ENCODE measurements at places on chromosomes 7 and 10. TPM values are rescaled to one million over a fixed set of nuclear protein-coding genes. Genes with fewer than 3 reads are reported as not detected.

Gene MLXIPL
- not detected for total RNA-seq

Gene TRIM73
- total RNA-seq: 1.3 TPM

Gene CNPY1
- not detected for total RNA-seq

Gene VWA2
- total RNA-seq: 0.08 TPM

Gene CHN2
- total RNA-seq: 2.2 TPM

Gene ZFYVE27
- total RNA-seq: 15.2 TPM

Gene ZNF479
- not detected for total RNA-seq

Gene EIF5AL1
- 0.35 TPM for total RNA-seq

Gene HOXA7
- total RNA-seq: not detected

Gene RASSF4
- total RNA-seq: 10.6 TPM

Gene GIMAP5
- total RNA-seq: 0.08 TPM

Gene COL26A1
- total RNA-seq: not detected

Gene LRRC4
- total RNA-seq: not detected

Gene ATP5F1C
- 227 TPM for total RNA-seq

Gene CALHM3
- not detected for total RNA-seq

Gene OIT3
- 0.08 TPM for total RNA-seq

Gene FAM237B
- not detected for total RNA-seq

Gene HMX3
- total RNA-seq: not detected

Gene ZNF248
- total RNA-seq: 7.1 TPM

Gene LOXL4
- total RNA-seq: 122 TPM

Gene SYT15B
- not detected for total RNA-seq

Gene NEUROG3
- total RNA-seq: not detected

Gene ZNF503
- 1.6 TPM for total RNA-seq

Gene PPA1
- total RNA-seq: 229 TPM

Gene CUBN
- total RNA-seq: 3.4 TPM

Gene PAPOLB
- not detected for total RNA-seq

Gene PPP1R3A
- not detected for total RNA-seq

Gene ACSM6
- total RNA-seq: not detected

Gene WAPL
- 40.1 TPM for total RNA-seq

Gene FAM131B
- 0.98 TPM for total RNA-seq

Gene CACNB2
- total RNA-seq: 2.7 TPM

Gene MYL10
- not detected for total RNA-seq
